ENCODE measurements at places on chromosomes 1 and 21. TPM values are rescaled to one million over a fixed set of nuclear protein-coding genes. Genes with fewer than 3 reads are reported as not detected.

GRCh38 chr21:17688912-17689874, 76.5 kb upstream of the BTG3 start:
- H3K27me3 ChIP-seq: no peaks in the 10 kb centered on the region
- H3K27ac ChIP-seq: no peak overlapping the region
- 0 out of 2 replicates have a peak, but pooled peaks cover 3% of the 10 kb centered on the region for H3K4me1 ChIP-seq
- H3K36me3 ChIP-seq: peaks cover 9% of the 10 kb centered on the region

- no peak for DNase-seq
- H3K36me3 ChIP-seq: no peaks in the 10 kb centered on the region
- no peaks in the 10 kb centered on the region for H3K4me1 ChIP-seq
- no peak overlapping the region for H3K4me3 ChIP-seq
- H3K27me3 ChIP-seq: no peaks in the 10 kb centered on the region
- no peak overlapping the region for H3K27ac ChIP-seq
Measured at GRCh38 chr1:84711869-84712268, 21.6 kb upstream of the SSX2IP start.

FMN2 gene
- total RNA-seq: 0.61 TPM

GBP4 gene
- total RNA-seq: not detected

All from H9 (cell line).